Fibroblast of skin of back (primary cell): ENCODE measurements at places on chromosomes 3 and 15.

GRCh38 chr3:183519891-183520290 lies 35.6 kb downstream of the KLHL6 start:
- DNase-seq = no peak

DNA sequence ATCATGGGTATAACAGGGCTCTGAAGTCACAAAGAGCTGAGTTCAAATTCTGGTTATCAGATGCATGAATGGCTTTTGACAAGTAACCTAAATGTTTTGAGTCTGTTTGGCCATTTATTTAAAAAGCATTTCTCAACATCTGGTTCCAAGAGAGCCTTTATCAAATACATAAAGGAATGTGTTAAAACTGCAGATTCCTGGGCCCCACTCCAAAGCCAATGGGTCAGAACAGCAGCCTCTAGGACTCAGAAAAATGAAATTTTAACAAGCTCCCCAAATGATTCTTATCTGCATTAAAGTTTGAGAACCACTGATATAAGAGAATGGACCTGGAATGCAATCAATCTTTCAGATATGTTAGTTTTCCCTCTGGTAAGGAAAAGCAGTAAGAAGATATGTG lies 3.4 kb downstream of the B4GALT4 start:
- DNase-seq = no peak

DNA sequence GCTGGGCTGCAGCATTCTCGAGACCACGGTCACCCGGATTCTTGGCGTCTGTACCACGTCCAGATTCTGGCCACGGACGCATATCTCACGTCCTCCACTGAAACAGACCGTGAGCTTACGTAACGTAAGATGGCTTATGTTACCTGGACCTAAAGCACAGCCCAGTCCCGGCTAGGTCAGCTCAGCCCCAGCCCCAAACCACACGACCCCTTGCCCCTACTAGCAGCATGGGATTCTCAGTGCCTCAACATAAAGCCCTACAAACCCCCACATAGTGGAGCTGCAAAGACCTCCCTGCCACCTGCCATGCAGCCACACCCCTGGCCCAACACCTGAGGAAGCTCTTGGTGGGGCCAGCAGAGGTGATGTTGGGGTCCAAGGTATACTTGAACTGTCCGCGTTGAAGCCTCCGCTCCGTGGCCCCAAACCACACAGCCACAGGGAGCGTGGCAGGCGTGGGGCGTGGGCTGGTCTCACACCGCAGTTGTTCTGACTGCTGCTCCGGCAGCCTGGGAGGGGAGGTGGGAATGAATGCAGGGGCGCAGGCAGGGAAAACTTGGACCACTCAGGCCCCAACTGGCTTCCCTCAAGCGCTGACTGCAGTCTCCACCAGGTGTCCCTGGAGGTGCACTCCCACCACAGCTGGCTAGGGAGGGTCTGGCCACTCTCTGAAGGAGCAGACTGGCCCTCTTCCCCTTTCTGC lies 14.5 kb downstream of the PLXNB1 start:
- DNase-seq = no peak

GRCh38 chr15:81945014-81945615 lies 100.7 kb downstream of the MEX3B start:
- DNase-seq = no peak

DNA sequence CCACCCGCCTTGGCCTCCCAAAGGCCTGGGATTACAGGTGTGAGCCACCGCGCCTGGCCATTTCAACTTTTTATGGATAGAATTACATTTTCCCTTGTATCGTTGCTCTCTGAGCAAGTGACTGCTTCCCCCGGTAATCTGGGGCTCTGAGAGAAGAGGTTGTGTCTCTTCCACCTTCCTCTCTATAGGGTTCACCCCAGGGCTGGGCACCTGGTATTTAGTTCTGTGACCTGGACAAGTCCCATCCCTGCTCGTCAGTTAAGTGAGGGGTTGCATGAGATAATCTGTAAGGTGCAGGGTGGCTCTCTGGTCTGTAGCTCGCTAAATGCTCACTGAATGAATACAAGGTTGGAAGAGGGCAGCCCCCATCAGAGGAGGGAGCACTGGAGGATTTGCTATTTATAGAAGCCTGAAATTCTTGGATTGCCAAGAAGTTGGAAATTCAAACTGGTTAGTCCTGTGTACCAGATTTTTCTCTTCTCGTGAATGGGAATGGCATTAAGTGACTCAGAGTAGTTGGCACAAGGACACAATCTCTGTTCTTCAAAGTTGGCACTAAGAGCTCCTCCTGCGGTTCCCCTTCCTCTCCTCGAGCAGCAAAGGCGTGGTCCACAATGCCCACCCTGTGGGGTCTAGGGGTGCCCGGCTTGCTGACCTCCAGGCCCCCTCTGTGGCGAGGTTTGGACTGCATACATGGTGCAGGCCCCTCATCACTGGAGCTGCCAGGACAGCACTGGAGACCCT lies 68.1 kb upstream of the DLG1 start:
- peak; percentile 72 for DNase-seq

DNA sequence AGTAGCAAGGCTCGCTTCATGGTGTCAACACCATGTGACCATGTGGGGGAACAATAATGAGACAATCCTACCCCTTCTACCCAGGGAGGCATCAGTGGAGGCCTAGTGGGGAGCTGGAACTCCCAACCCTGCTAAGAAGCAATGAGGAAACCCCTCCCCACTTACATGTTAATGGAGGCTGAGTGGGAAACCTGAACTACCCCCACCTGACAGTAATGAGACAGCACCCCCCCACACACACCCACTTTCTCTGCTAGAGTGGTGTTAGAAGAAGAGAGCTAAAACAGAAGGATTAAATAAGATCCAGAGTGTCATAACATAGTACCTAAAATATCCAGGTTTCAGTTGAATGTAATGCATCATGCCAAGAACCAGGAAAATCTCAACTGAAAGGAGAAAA lies 78.6 kb downstream of the NEO1 start:
- no peak for DNase-seq

- DNase-seq = peak; percentile 98
Measured at GRCh38 chr15:48582452-48583247, 62.9 kb downstream of the FBN1 start.

DNA sequence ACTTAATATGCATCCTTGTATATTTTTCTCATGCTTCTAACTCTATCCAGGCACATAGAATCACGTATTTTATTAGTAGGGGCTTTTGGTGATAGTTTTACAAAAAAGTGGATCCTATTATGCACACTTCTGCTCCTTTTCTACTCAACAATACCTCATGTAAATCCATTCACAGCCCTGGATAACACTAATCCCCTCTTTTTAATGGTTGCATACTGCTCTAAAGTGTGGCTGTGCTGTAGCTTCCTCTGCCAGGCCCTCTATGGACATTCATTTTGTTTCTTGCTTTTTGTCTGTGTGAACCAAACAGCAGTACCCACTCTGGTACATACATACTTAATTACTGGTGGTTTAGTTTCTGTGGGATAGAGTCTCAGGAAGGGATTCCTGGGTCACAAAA lies 51.3 kb upstream of the SCAANT1 start:
- no peak for DNase-seq

DNA sequence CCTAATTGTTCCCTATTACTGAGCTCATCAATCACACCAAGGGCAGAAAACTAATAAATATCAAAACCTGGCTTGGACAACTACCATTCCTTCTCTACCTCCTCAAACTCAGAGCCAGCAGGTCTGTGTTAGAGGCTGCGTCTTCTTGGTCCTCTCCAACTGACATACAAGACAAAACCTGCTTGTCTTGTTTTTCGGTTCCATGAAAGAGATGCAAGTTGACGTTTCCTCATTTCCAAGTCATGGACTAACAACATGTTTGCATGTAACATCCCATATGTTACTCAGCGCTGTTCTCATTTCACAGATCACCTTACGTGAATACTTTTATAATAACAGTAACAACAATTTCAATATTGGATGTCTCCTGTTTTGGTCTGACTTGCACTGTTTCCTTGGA lies 110.9 kb downstream of the LMLN start:
- DNase-seq = no peak

DNA sequence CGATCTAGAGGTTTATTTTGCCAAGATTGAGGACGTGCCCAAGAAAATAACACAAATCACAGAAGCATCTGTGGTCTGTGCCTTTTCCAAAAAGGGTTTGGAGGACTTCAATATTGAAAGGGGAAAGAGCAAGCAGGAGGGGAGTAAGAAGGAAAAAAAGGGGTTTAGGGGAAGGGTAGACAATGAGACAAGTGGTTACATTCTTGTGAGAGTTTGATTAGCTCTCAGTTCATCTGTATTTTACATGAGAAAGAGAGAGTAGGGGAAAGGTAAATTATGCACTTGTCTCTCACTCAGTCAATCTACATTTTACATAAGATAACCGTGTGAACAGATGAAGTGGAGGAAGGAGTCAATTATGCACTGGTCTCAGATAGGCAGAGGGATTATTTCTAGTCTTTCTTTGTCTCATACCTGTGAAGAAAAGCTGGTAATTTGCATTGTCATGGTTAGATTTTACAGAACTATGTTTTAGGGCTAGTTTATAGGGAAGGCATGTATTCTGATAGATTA lies 931.3 kb downstream of the CADM2 start:
- no peak for DNase-seq

DNA sequence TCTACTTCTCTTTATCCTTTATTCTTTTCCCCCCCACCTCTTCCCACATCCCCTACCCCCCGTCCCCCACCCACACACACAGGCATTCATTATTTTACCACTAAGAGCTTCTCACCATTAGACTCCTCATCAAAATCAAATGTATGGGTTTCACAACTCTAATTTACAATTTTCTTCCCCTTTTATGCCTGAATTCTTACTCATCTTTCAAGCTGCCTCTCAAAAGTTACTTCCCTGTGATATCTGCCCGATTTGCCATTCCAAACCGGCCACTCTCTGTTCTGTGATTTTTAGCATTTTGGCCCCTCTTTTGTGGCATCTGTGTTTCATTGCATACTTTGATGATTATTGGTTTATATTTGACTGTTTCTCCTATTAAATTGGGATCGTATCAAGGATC lies 42.2 kb downstream of the SLC9A9 start:
- no peak for DNase-seq

GRCh38 chr15:34514251-34514670 lies 69.2 kb downstream of the GOLGA8B start:
- peak; percentile 30 for DNase-seq

- DNase-seq = no peak
Measured at GRCh38 chr3:171057072-171057471, 30.6 kb upstream of the SLC2A2 start.

GRCh38 chr15:100931143-100931890 lies 12.2 kb downstream of the LRRK1 start:
- no peak for DNase-seq

- DNase-seq = no peak
Measured at GRCh38 chr3:140584549-140584948, 93.3 kb upstream of the TRIM42 start.

DNA sequence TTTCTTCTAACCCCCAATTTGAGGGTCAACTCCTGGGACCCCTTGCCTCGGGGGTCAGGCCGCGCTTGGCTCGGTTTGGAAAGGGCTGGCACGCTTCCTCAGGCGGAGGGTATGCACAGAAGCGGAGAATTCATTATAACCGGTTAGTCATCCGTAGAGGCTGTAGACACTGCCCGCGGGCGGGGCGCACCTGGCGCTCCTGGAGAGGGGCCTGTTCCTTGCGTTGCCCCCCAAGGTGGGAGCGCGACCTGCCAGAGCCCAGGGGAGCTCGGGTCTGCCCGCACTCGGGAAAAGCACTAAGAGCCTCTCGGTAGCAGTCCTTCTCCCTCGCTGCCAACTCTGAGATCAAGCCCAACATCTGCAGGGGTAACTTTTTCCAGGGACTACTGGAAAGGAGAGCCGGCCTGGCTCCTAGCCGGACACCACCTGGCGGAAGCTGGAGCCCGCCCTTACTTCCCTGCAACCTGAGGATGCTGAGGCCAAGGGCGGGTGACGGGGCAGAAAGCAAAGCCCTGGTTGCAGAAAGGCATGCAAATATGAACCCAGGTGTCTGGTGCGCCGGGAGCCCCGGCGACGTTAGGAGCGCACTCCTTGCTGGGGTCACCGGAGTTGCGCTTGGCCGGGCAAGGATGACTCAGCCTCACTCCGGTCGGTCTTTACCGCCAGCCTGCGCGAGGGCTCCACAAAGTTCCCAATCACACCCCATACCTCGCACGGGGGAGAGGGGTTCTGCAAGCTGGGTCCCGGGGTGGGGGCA lies 1.5 kb upstream of the CACNA2D3 start:
- no peak for DNase-seq

- no peak for DNase-seq
Measured at GRCh38 chr3:42649783-42650182, 3.7 kb upstream of the ZBTB47 start.

DNA sequence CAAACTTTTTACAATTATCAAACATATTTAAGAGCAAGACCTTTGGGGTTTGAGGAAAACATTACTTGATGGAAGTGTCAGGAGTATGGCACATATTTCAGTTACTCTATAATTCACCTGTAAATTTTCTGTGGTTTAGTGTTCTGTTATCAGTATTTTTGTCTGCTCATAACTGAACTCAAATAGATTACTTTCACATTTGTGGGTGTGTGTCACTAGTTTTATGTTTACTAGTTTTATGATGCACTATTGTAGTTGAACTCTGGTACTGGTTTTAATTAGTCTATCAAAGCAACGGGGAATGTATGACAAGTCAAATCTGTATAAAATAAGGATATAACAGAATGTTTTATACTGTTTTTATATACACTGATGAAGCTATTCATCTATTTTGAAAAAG lies 27.2 kb downstream of the OXSM start:
- DNase-seq = no peak

DNA sequence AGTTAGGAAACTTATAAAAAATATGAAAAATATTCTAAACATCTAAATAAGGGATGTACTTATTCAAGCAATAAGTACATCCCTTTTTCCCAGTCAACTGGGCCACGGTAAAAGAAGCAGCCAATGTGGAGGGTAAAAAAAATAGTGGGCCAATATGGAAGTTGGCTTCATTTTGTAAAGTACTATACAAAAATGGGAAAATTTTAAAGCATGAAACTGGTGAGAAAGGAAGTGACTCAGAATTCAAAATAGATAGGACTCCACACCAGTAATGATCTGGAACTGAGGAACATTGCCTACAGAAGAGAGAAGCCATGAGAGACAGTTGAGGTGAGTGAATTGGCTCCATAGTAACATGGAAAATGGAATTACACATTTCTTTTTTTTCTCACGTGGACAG lies 108.9 kb downstream of the FNDC3B start:
- DNase-seq = peak; percentile 75

DNA sequence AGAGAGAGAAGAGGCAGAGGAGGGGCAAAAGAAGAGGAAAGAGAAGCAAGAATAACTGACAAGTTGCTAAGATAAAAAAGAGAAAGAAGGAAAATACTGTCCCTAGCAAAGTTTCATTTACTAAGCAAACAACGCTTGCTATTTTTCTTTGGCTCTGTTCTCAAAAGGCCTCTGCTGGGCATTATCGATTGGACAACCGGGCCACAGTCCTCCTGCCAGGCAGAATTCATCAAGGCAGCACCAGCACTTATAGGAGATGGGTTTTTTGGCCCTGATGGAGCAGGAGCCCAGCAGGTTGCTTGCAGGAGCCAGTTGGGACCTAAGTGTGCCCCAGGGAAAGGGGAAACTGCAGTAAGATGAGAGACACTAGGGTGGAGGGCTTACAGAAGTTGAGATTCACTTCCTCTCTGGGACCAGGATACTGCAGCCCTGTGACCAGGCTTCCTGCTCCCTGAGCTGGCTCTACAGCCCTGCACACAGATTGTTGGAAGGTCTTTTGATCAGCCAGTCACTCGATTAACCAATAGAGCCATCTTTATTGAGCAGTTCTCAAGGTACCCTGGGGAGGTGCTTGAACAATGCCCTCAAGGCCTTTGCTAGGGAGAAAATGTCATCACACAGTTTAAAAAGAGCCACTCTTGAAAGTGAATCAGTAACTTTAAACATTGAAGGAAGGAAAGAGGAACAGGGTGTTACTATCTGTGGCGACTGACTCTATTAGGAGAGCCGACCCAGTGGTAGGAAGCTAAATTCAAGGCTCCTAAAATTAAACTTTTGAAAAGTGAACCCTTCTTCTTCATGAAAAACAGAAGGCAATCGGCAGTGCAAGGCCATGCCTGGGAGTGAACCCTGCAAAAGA lies 28.8 kb upstream of the GLCE start:
- DNase-seq = no peak
